ENCODE measurements at places on chromosomes 1 and 21.

DNA sequence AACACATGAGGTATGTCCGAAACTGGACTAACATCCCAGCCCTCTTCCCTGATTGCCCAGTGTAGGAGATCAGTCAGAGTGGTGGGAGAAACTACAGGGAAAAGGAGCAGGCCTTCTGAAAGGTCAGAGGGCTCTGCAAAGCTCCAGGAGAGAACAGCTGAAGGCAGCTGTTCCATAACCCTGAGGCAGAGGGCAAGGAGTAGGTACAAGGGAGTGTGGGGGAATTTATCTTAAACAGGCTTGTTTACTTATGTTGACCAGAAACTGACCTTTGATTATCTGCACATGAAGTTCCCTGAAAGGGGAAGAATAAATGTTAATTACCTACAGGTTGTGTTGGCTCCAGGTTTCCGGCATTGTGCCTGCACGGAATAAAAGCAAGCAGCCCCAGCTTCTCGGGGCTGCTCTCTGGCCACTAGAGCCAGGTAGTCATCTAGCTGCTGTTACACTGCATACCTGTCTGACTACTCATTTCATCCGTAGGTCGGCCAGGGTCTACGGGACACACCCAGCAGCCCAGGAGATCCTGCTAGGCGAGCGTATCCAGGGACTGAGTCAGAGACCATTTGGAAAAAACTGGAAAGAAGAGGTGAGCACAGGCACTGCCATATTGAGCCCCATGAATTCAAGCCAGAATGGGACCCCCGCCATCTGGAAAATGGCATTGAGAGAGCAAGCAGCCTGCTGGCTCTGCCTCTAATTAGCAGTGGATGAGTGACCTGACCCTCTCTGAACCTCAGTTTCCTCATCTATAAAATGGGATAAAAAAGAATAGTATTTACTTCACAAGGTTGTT, 14.9 kb upstream of the PAQR7 start:
- DNase-seq, result no peak

- DNase-seq, result no peak
Observed at GRCh38 chr1:226821719-226822085, 48.7 kb upstream of the PSEN2 start.

GRCh38 chr1:167893798-167894197, 20.1 kb downstream of the ADCY10 start:
- DNase-seq, result no peak

DNA sequence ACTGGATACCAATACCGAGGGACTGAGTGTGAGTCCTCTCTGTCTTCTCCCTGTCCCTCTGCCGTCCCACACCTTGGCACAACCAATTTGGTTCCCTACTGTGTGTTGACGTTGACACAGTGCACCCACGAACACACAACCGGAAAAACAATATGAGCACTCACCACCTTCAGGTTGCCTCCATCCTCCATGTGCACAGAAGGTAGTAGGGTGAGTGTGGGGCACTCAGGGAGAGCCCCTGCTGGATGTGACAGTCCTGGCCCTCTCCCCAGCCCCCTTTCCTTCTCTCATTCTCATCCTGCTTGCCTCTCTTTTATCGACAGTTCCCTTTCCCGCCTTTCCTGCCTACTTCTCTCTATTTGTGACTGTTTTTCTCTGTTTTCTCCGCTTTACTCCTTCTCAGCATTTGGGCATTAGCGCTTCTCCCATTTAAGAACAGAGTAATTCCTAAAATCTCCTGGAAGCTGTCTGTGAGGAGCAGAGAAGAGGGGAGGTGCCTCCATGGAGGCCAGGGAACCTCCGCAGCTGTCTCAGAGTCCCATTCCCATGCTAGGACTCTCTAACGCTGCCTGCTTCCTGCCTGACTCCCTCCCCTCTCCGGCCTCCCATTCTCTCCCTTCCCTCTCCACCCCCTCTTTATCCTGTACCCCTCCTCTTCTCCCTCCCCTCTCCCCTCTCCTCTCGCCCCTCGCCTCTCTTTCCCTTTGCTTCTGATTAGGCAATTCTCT, 16.4 kb downstream of the CADM3 start:
- DNase-seq, result no peak

DNA sequence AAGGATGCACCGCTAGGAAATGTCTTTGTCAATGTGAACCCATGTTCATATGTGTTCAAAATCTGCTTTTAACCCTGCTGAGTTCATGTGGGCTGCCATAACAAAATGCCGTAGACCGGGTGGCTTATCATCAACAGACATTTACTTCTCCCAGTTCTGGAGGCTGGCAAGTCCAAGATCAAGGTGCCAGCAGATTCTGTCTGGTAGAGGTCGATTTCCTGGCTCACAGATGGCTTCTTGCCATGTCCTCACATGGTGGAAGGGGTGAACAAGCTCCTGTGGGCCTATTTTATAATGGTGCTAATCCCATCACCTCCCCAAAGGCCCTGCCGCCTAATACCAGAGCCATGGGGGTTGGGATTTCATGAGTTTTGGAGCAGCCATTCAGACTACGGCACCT, 4.6 kb upstream of the CDCP2 start:
- DNase-seq, result no peak

GRCh38 chr1:235156265-235156664, 4.8 kb downstream of the RBM34 start:
- no peak for DNase-seq

DNA sequence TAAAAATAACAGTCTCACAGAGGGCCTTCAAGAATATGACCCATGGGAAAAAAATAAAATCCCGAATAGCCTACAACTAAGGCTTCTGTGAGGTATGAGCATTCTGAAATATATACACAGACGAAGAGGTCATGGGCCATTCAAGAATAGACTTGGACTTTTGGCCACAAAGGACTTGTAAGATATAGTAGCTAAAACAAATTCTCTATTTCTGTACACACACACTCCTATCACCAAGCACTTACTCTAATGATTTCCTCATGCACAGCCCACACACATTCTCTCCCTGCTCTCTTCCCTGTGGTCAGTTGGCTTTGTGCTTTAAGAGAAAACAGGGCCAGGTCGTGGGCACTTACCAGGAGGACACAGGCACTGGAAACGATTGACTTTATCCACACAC, 69.7 kb upstream of the ADAM30 start:
- no peak for DNase-seq

- DNase-seq, result no peak
Observed at GRCh38 chr1:151972542-151973248, 21.0 kb downstream of the S100A10 start.

GRCh38 chr21:34743831-34744230, 75.0 kb downstream of the CLIC6 start:
- no peak for DNase-seq

GRCh38 chr21:36966066-36966820, at the start of gene HLCS:
TSS of gene HLCS (minus strand) at chr21:36966669. CDS start at chr21:36966638, 31 bp downstream.
- DNase-seq, result peak; percentile 76

DNA sequence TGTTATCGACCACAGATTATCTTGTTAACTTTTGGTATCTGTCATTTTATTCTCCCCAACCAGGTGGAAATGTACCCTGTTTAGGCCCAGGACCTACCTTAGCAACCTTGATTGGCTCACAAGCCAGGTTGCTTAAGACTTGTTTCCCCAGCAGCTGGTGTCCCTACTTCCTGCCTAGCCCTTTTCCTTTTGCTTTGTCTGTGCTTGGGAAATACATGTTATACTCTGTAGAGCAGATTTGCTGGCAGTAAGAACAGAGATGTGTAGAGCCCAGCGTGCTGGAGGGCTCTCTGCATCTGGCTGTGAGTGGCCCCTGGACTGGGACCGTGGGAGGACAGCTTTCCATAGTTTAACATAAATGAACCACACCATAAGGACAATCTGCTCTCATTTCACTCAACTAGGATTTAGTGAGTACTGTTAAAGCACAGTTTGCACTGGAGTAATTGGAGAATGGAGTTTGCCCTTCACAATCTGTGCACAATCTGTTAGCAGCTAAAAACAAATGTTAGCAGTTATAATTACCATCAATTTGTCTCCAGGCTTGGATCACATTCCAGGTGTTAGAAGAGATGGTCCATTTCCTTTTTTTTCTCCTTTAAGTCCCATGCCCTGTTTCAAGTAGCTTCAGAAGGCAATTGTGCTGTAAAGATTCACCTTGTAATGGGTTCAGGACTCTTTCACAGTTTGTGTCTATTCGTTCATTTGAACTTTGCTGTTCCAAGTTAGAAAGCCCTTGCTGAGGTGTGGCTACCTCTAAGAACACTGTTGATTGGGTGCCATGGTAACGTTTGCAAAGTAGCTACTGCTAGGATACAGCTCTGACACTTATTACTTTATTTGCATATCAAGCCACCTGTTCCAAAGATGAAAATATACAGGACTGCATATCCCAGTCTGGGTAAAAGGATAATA, at the start of gene APOBEC4:
Gene APOBEC4 (minus strand): TSS at position 770 of the 915 bp plus-strand sequence. CDS start 4,535 bp downstream, outside the sequence.
- DNase-seq, result peak; percentile 98

GRCh38 chr1:39635871-39636210, 3.6 kb downstream of the HEYL start:
- DNase-seq, result no peak
